Activated T-helper 2 cell treated with anti-CD3 and anti-CD28 coated beads, Interferon-gamma antibody, Interleukin-2, Interleukin-4, amounts not matched to agents 10 μg/mL and 5 μg/mL and 100 μg/mL, durations not matched to agents 14 hours and 24 hours and 36 hours (primary cell): ENCODE measurements at places on chromosomes 12 and 14. TPM values are rescaled to one million over a fixed set of nuclear protein-coding genes. Genes with fewer than 3 reads are reported as not detected.

DNA sequence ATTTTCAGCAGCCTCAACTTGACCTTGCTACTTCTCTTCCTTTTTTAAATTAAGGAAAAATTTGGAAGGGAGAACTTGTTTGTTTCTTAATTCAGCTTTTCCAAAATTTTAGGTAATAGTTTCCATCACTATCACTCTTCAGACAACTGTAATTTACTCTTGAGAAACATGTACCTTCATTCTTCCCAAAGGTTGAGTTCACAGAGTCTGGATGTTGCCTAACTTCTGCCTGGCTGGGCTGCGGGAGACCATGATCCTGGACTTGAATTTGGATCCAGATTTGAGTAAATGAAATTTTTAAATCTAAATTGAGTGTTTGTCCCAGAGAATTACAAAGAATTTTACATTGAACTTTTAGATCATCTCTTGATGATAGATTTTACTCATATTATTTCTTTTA is 193.1 kb downstream of the CCDC91 start:
- no peak for DNase-seq

DNA sequence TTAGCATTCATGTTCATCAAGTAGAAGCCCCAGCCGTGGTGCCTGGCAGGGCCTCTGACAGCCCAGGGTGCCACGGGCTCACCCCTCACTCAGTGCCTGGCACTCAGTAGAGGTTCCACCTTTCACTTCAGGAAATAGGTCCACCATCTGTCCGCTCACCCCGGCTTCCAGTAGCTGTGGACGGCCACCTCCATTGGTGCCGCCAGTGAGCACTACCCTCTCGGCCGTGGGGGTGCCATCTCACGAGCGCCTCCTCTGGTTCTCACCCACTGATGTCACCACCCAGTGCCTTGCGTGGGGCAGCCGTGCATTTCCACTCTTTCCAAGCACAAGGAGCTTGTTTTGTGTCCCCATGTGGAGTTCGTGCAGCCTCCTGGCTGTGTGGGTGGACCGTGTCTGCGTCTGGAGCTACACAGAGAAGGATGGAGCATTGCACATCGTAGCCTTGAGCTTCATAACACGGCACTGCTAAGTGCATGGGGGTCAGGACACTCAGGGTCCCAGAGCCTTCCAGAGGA is 41.0 kb upstream of the MMP17 start:
- DNase-seq: no peak

DNA sequence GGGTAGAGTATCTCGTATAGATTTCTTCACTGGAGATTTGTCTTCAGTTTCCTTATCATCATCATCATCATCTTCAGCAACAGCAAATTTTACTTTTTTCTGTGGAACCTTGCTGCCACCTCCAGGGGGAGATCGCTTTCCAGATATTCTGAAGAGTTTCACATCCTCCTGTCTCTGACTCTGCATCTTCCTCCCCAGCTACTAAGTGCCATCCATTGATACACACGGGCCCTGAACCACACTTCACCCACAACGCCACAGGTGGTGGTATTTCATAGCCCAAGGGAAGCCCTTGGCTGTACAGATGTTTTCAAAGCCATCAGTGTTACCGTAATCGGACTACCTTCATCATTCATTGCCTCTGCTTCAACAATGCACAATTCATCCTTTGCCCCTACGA is 82.2 kb downstream of the PPP2R5C start:
- peak; percentile 53 for DNase-seq

GRCh38 chr14:56794088-56794556 is 16.2 kb downstream of the OTX2 start:
- DNase-seq: no peak

DNA sequence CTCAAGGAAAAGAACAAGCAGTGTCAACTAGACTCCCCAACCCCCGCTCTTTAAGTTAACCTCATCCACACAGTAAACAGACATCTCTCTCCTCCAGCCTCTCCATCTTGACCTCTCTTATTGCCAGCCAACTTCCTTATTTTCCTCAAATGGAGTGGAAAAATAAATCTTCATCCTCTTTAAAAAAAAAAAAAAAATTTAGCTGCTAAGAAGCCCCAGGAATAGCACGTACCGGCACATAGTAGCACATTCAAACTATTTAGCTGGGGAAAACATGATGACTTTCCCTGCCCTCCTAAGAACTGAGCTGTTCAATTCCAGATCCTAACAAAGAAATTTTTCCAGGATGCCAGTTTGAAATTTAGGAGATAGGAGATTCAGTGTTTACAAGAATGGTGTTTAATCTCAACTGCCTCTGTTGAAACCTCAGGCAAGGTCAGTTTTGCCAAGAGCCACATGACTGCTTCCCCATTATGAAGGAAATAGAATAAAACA is 90.8 kb downstream of the EPS8 start:
- DNase-seq: no peak

- peak; percentile 4 for DNase-seq
Measured at GRCh38 chr12:1925684-1926006, 7.2 kb upstream of the CACNA2D4 start.

- no peak for DNase-seq
Measured at GRCh38 chr12:122811777-122812176, 23.5 kb upstream of the HIP1R start.

- DNase-seq: no peak
Measured at GRCh38 chr12:69898236-69898635, 73.2 kb downstream of the MYRFL start.

DNA sequence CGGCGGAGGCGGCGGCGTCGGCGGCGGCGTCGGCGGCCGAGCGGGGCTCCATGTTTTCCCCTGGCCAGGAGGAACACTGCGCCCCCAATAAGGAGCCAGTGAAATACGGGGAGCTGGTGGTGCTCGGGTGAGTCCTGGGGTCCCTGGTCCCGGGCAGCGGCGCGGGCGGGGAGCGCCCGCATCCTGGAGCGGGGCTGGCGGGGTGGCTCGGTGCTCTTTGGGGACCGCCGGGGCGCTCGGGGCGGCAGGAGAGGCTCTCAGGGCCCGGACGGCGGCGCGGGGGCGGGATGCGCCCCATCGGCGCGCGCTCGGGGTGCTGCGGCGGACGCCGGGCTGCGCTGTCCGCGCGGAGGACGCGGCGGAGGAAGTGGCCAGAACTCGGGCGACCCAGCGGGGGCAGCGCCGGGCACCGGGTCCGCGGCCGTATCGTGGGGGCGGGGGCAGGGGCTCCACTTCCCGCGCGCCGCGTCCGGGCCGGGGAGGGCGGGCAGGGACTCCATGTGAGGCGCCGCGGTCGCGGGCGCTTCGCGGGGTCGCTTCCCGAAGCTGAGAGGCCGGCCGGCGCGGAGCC is 485 bp downstream of the PELI2 start:
- peak; percentile 14 for DNase-seq

DNA sequence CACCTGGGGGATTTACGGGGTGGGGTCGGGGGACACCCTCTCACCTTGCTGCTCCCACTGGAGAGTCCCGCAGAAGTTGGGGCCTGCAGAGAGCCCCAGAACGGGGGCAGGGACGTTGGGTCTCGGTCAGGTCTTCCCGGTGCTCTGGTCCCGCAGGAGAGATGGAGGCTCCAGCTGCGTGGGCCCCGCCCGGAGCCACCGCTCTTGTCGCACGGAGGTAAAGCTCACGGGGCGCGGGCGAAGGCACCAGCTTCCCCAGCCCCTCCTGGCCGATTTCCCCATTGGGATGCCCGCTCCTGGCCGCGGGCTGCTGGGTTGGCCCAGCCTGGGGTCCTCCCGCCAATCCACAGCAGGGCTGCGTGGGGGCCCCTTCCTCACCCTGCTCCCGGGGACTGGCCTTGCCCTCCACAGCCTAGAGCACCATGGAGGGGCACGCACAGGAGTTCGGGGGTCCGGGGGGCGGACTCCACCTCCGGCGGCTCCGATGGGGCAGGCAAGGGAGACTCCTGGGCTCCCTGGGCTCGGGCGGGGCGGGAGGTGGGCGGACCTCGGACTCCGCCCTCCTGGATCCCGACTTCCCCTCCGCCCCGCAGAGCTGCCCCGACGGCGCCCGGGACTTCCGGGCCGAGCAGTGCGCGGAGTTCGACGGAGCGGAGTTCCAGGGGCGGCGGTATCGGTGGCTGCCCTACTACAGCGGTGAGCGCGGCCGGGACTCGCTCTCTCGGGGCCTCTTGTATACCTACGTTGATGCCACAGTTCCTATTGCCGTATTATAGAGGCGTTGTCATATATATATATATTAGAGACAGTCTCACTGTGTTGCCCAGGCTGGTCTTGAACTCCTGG is 8.4 kb downstream of the PAPLN start:
- peak; percentile 37 for DNase-seq

- no peak for DNase-seq
Measured at GRCh38 chr14:75461755-75462349, 34.0 kb downstream of the JDP2 start.

GRCh38 chr12:49866859-49867569 is 24.1 kb upstream of the BCDIN3D start:
- DNase-seq: peak; percentile 59

The KDM5A gene
- 76.4 and 77.9 TPM in 2 replicates for total RNA-seq

The FAIM2 gene
- 0.05 and 0.23 TPM in 2 replicates for total RNA-seq
